Activated effector memory CD4-positive, alpha-beta T cell treated with Interleukin-2 at 50 U/mL for 16 hours (primary cell): ENCODE measurements at places on chromosomes 6 and 20.

DNA sequence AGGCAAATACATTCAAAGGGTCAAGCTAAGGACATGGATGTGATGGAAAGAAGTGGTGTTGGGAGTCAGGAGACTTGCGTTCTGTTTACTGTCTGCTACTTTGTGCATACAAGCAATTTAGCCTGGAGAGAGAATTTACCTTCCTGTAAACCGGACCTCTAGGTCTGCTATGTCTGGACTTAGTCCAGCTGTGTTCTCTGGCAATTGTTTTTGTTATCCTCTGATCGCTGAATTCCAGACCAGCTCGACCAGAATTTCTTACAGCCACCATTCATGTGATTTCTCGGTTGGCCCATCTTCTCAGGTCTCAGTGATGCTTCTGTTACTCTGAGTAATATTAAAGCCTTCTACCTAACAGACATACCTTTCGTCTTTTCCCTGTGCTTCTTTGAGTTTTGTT, 75.2 kb downstream of the LRRC1 start:
- no peak for DNase-seq

DNA sequence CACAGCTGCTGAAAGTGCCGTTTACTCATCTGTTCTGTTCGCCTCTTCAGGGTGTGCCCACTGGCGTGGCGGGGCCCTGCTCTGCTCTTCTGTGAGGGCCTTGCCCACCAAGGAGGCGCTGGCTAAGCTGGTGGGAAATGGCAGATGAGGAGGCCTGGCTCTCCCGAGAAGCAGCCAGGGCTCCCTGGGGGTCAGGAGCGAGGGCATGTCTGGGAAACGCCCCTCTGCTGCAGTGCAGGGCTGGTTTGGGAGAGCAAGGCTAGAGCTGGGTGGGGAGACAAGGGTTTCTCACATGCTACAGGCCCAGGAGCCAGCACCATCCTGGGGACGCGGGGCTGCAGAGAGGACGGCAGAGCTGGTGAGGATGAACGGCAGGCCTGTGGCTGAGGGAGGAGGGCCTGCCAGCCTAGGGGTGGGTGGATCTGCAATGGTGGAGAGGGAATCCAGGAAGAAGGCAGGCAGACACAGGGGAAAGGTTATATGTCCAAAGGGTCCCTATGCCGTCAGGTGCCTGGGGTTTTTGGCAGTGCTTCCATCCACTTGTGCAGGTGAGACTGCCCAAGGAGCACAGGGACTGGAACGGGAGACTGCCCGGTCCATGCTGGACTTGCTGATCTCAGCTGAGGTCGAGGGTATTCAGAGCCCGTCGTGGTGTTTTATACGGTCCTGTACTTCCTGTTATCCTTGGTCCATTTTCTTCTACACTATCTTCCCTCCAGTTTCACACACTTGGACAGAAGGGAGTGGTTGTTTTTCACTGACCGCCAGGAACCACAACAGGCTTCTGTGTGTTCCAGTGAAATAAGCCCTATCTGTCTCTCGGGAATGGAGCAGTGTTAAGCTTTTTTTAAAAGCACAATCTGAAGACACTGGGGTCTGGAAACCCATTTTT, 119.2 kb downstream of the SYCP2 start:
- no peak for DNase-seq

GRCh38 chr6:45072673-45073072, 255.5 kb upstream of the RUNX2 start:
- no peak for DNase-seq

- no peak for DNase-seq
Measured at GRCh38 chr6:28315628-28316027, 20.3 kb downstream of the ZSCAN31 start.

DNA sequence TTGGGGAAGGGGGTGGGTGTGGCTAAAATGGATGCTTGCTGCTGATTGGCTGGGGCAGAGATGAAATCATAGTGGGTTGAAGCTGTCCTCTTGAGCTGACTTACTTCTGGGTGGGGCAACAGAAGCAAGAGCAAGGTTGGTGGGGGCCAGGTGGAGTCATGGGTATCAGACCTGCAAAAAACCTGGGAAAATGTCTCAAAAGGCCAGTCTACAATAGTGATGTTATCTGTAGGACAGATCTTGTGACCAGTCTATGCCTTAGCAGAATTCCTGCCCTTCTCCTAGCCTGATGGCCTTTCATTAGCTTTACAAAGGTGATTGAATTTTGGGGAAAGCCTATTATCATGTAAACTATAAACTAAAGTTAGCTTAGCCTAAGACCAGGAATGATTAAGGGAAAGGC, 945.7 kb downstream of the KIF16B start:
- DNase-seq: no peak

- DNase-seq: no peak
Measured at GRCh38 chr6:125019918-125020317, 57.7 kb downstream of the RNF217 start.

GRCh38 chr20:9985773-9986172, 49.0 kb upstream of the ANKEF1 start:
- no peak for DNase-seq

- DNase-seq: no peak
Measured at GRCh38 chr20:8089668-8090067, 42.4 kb upstream of the PLCB1 start.

DNA sequence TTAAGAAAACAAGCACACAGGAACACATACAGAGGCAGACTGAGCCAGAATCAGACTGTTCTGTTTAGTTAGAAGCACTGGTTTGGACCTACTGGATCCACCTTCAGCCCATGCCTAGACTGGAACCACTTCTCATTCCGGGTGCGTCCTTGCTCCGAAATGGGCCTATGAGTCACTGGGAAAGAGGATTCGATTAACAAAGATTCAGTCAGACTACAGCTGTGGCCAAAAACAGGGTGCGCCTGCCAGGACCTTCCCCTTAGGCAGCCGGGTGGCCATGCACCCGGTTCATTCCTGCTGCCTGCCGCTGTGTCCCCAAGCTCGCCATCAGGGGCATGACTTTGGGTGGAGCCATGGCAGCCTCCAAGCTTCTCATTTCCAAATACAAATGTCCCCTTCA, 14.5 kb upstream of the KCNK5 start:
- DNase-seq: no peak

GRCh38 chr6:151862461-151862860, 55.0 kb downstream of the ESR1 start:
- DNase-seq: no peak

DNA sequence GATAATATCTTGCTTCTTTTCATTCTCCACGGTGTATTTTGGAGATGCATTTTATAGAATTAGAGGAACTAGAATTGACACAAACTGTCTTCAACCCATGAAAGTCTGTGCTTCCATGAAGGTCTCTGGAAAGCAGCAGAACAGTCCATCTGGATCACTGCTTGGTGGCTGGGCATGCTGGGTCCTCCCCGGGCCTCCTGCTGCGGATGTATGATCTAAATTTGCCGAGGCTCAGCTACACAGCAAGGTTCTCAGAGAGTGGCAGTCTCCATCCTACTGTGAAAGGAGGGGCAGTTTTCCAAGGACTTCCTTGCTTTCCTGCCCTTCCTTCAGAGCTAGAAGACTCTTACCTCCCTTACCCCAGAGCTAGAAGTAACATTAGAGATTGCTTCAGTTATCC, 15.1 kb downstream of the PKIG start:
- DNase-seq: no peak

DNA sequence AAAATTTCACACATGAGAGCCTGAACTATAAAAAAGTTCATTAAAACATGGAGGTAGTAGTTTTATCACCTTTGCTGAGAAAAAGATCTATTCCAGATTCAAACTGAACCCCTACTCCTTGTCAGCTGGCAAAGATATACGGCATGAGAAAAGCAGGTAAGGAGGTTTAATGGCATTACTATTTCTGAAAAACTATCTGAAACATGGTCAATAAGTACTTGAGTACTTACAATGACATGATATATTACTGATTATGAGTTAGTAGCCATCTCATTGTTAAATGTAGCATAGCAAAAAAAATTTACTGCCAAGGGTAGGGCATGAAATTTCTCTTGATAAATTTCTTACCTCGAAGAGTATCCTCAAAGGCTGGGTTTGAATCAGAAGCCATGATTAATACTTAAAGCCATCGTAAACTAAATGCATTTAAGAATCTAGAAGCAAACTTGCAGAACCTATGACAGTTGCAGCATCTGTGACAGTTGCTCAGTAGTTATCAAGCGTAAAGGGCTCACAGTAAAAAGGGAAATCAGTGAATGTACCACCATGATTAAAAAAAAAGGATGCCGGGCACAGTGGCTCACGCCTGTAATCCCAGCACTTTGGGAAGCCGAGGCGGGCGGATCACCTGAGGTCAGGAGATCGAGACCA, 8.7 kb downstream of the SLC17A5 start:
- no peak for DNase-seq

- no peak for DNase-seq
Measured at GRCh38 chr6:158625881-158626305, 18.6 kb downstream of the DYNLT1 start.

DNA sequence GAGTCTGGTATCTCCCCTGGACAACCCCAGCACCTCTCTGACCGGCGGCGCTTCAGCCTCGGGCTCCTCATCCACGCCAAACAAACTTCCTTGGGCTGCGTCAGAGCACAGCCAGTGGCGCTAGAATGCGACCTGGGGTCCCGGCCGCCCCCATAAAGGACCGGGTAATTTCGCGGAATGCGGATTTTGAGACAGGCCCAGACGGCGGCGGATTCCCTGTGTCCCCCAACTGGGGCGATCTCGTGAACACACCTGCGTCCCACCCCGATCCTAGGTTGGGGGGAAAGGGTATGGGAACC, 1.6 kb downstream of the FOXP4 start:
- DNase-seq: no peak

DNA sequence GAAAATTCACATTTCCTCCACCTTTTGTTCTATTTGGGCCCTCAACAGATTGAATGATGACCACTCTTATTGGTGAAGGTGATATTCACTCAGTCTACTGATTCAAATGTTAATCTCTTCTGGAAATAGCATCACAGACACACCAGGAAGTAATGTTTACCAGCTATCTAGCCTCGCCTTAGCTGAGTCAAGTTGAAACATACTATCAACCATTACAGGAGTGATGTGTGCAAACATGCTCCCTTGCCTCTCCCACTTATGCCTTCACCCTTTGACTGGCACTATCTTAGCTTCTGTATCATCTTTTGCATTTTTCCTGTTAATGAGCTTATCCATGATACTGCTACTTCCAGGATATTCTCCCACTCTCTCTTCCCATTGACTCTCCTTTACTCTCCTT, 191.9 kb downstream of the CENPW start:
- DNase-seq: no peak

DNA sequence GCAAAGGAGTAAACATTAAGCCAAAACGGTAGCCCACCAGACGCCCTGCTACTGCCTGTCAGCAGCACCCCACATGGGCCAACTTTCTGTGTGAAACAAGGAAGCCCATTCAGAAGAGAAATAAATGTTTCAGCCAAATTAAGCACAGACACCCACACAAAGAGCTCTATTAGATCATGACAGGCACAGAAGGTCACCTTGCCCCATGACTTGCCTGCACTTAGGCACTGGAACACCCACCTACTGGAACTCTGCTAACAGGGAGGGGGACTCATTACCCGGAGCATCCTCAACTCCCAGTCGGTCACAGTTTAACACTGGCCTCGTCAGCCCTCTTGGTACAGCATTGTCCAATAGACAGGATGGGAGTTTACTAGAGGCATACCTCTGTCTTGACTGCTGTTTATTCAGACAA, 31.8 kb downstream of the GFOD1 start:
- no peak for DNase-seq

DNA sequence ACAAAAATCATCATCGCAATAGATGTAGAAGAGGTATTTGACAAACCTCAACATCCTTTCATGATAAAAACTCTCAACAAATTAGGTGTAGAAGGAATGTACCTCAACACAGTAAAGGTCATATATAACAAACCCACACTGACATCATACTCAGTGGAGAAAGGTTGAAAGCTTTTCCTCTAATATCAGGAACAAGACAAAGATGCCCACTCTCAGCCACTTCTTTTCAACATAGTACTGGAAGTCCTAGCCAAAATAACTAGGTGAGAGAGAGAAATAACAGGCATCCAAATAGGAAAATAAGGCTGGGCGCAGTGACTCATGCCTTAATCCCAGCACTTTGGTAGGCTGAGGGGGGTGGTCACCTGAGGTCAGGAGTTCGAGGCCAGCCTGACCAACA, 95.8 kb downstream of the ZDHHC14 start:
- no peak for DNase-seq
